Fibroblast of skin of back (primary cell): ENCODE measurements at places on chromosomes 11 and 22.

DNA sequence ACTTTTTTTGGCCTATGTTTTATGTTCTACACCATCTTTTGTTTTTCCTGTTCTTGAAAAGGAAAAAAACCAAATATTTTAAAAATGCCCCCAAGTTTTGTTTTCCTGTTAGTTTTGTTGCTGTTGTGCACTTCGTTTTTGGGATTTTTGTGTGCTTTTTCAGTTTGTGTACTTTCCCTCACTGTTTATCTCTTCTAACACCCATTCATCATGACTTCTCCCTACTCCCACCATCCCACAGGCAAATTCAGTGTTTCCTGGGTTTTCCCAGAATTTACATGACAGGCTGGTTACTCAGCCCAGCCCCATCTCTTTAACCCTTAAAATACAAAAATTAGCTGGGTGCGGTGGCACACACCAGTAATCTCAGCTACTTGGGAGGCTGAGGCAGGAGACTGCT, 15.6 kb downstream of the TMEM123 start:
- DNase-seq: no peak

- DNase-seq: no peak
Measured at GRCh38 chr11:76169473-76169896, 36.8 kb downstream of the WNT11 start.

DNA sequence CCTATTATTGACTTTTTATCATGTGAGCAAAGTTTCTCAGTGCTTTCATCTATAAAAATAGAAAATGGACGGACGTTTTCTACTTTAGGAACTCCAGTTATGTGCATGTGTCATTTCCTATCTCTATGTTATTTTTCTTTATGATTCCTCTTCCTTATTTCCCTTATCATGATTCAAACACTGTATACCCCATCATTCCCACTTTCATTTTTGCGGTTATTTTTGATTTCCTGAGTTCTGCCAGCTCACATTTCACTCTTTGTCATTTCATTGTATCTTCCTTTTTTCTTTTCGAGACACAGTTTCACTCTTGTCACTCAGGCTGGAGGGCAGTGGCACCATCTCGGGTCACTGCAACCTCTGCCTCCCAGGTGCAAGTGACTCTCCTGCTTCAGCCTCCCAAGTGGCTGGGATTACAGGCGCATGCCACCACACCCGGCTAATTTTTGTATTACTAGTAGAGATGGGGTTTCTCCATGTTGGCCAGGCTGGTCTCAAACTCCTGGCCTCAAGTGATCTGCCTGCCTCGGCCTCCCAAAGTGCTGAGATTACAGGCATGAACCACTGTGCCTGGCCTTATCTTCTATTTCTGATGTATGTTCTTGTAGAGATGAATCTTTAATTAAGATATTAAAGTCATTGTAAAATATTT, 21.5 kb downstream of the C11orf58 start:
- DNase-seq: peak; percentile 74

GRCh38 chr22:24578355-24579257, 14.3 kb downstream of the LRRC75B start:
- DNase-seq: no peak

DNA sequence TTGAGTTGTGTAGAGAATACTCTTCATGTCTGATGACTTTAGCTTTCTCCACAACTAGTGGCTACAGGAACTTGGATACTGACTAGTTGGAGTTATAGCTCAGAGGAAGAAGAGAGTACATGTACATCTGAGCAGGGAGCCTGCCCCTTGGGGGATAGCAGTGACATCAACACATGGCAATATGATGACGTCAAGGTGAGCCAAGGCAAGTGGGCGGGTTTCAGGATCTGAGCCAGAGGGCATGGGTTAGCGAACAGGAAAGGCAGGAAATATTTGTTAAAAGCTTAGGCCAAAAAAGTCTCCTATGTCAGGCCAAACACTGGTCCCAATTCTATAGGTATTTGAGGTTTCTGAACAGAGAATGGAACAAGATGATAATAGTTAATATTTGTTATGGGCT, 42.0 kb upstream of the HORMAD2 start:
- DNase-seq: peak; percentile 48

DNA sequence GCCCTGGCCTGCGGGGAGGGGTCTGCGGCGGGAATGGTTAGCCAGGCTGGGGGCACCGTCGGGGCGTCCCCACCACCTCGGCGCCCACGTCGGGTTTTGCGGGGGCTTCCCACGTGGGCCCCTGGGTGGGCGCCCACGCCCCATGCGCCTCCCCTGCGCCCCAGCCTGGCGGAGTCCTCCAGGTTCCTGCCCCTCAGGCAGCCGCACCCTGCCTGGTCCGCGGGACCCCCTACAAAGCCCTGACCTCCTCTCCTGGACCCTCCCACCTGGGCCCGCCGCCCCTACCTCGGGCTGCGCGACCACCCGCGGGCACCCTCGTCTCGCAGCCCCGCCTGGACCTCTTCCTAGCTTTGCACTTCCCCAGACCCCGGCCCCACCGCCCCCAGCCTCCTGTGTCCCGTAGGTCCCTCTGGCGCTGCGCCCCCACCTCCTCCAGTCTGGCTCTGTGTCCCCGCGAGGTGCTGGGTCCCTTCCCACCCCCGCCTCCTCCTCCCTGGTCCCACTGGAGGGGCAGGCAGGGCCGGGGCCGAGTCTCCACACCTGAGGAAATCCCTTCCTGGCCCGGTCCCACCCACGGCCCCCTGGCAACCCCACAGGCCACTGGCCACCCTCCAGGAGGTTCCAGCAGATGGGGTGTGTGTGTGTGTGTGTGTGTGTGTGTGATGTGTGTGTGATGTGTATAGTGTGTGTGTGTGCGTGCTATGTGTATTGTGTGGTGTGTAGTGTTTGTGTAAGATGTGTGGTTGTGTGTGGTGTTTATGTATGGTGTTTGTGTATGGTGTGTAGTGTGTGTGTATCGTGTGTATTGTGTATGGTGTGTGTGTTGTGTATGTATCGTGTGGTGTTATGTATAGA, 11.8 kb downstream of the PIM3 start:
- DNase-seq: no peak

- no peak for DNase-seq
Measured at GRCh38 chr11:2375341-2375853, 1.7 kb upstream of the CD81 start.

DNA sequence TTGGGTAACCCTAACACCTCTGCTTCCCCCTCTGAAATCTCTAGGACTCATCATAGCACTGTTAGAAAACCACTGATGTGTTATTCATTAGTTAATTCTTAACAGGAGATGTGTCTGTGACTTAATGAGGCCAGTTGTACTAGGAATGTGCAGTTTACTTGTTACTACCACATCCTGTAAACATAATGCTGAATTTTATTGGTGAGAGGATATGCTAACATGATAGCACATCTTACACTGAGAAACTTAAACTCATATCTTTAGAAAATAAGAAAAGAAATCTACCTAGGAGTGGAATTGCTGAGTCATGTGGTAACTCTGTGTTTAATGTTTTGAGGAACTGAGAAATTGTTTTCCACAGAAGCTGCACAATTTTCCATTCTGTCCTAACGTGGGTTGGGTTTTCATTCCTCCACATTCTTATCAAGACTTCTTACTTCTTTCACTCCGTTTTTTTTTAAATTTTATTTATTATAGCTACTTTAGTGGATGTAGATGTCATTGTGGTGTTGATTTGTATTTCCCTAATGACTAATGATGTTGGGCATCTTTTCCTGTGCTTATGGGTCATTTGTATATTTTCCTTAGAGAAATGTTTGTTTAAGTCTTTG, 33.7 kb downstream of the RNF121 start:
- DNase-seq: peak; percentile 52

DNA sequence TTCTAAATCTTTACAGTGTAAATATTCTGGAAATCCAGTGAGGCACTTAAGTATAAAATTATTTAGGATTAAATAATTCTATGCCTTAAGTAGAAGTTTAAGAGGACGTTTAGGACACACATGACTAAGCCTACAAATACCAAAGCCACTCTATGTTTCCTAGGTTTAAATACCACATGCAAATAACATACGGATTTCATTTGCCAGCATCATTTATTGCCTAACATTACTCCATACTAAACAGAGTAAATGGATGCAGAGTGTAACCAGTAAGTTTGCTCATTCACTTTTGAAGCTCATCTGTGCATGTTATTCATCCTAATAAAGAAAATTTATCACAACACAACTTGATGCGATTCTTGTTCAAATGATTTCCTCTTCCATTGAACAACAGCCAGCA, 4.1 kb downstream of the BDNF start:
- peak; percentile 46 for DNase-seq

GRCh38 chr11:65921033-65921555, 1.9 kb downstream of the DRAP1 start:
- DNase-seq: no peak

GRCh38 chr22:22920910-22921550, 33.4 kb downstream of the IGLL5 start:
- no peak for DNase-seq

- DNase-seq: no peak
Measured at GRCh38 chr11:114040706-114041211, 18.8 kb upstream of the ZBTB16 start.

- no peak for DNase-seq
Measured at GRCh38 chr11:116162886-116163230, 609.9 kb downstream of the BUD13 start.
